Large intestine (tissue), 12 donors: ENCODE measurements at places on chromosomes 2 and 18. TPM values are rescaled to one million over a fixed set of nuclear protein-coding genes. Genes with fewer than 3 reads are reported as not detected.
A peak's percentile ranks its signal among the peaks of the same experiment; 100 is the strongest.

The CSRNP3 gene
- 4.4 TPM for polyA plus RNA-seq

DNA sequence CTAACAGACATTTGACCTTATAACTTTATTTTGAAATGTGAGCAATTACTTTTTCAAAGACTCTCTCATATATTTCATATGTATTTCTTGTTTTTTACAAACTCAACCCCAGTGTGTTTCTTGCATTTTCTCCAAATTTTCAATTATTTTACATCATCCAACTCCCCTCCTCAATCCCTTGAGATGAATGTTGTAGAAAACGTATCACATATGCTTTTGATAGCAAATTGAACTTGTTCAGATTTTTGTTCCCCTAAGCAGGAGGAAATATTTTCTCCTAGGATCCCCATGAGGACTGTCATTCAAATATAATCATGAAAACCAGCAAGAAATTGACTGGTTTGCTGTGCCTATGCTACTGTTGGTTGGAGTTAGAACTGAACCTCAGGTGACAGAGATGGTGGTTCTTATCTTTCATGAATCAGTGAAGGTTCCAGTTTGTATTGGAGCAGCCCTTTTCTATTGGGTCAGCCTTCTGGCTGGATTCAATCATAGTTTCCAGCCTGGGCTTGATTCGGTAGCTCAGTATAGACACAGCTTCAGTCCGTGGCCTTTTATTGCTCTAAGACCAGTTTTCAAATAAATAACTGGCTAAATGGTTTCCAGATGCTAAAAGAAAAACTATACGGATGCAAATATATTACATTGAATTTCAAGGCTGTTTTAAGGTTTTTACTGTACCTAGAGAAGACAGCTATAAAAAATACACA is 591.0 kb downstream of the EPHA4 start:
- no peak overlapping the region for H3K27ac ChIP-seq
- H3K36me3 ChIP-seq: no peaks in the 10 kb centered on the region
- no peak overlapping the region for H3K4me3 ChIP-seq
- H3K4me1 ChIP-seq: no peaks in the 10 kb centered on the region

The AQP12A gene
- polyA plus RNA-seq: 5.0 TPM

The GYPC gene
- polyA plus RNA-seq: 26.7 TPM

The MRPL33 gene
- polyA plus RNA-seq: 126 TPM

GRCh38 chr18:34773961-34774766 is 64.1 kb downstream of the DTNA start:
- H3K27ac ChIP-seq: no peak overlapping the region
- no peak overlapping the region for H3K4me3 ChIP-seq
- H3K36me3 ChIP-seq: no peaks in the 10 kb centered on the region

GRCh38 chr2:14524803-14525080 is 107.8 kb upstream of the LRATD1 start:
- no peaks in the 10 kb centered on the region for H3K36me3 ChIP-seq
- H3K27ac ChIP-seq: no peak overlapping the region
- H3K4me1 ChIP-seq: no peaks in the 10 kb centered on the region

GRCh38 chr18:78605255-78605654 is 374.4 kb upstream of the SALL3 start:
- no peak for DNase-seq
- no peaks in the 10 kb centered on the region for H3K36me3 ChIP-seq
- no peak overlapping the region for H3K4me3 ChIP-seq
- H3K27me3 ChIP-seq: no peaks in the 10 kb centered on the region
- H3K27ac ChIP-seq: no peak overlapping the region
- H3K4me1 ChIP-seq: no peaks in the 10 kb centered on the region

GRCh38 chr18:70627182-70627802 is 338.4 kb downstream of the SOCS6 start:
- no peaks in the 10 kb centered on the region for H3K36me3 ChIP-seq
- no peak for DNase-seq
- no peak overlapping the region for H3K27ac ChIP-seq
- no peaks in the 10 kb centered on the region for H3K4me1 ChIP-seq
- no peaks in the 10 kb centered on the region for H3K27me3 ChIP-seq
- H3K4me3 ChIP-seq: no peak overlapping the region

- no peak overlapping the region for H3K4me3 ChIP-seq
- no peaks in the 10 kb centered on the region for H3K4me1 ChIP-seq
- peaks cover 13% of the 10 kb centered on the region for H3K36me3 ChIP-seq
- DNase-seq: no peak
- no peak overlapping the region for H3K27ac ChIP-seq
These were observed 273.2 kb upstream of the CCDC68 start for GRCh38 chr18:55232506-55232905.

DNA sequence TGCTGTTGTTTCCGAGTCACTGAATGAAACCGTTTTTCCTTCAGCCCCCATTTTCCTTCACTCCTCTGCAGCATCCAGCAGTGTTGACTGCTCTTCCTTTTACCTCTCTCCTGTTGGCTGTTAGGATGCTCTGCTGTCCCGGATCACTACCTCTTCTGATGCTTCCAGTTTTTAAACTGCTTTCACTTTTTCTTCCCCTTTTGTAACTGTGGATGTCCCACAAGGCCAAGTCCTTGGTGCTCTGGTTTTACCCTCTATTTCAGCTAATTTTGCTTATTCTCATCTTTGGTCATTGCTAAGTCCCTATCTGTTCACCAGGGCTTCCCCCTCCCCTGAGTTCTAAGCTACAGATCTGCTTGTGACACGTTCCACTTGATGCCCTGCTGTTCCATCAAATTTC is 39.4 kb upstream of the MAP4K3 start:
- DNase-seq: no peak
- H3K27me3 ChIP-seq: no peaks in the 10 kb centered on the region
- H3K27ac ChIP-seq: no peak overlapping the region
- peaks cover 18% of the 10 kb centered on the region for H3K36me3 ChIP-seq
- H3K4me1 ChIP-seq: no peaks in the 10 kb centered on the region

DNA sequence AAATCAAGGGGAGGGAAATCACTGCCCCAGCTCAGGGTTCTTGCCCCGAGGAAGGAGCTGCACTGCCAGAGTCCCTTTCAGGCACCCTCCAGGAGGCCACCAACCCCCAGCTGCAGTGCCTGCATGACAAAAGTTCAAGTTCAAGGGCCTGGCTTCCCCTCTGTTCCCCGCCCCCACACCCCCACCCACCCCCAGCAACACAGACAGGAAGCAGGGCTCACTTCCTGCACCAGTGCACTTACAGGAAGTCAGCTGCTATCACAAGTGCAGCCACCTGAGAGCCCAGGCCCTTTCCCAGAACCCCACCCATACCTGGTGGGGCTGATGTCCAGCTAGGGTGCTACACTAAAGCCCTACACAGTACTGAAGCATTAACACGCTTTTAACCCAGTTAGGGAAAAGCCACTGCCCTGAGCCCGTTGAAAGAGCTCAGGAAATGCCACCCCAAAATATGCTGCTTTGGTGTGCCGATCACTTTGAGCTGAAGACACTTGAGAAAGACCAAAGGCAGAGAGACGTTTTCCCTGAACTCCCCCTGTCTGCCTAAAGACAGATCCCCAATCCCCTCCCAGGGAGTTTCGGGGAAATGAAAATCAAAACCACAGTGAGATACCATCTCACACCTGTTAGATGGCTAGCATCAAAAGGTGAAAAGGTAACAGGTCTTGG is 109.9 kb upstream of the CAB39 start:
- no peaks in the 10 kb centered on the region for H3K4me1 ChIP-seq
- H3K36me3 ChIP-seq: no peaks in the 10 kb centered on the region
- H3K27ac ChIP-seq: no peak overlapping the region

DNA sequence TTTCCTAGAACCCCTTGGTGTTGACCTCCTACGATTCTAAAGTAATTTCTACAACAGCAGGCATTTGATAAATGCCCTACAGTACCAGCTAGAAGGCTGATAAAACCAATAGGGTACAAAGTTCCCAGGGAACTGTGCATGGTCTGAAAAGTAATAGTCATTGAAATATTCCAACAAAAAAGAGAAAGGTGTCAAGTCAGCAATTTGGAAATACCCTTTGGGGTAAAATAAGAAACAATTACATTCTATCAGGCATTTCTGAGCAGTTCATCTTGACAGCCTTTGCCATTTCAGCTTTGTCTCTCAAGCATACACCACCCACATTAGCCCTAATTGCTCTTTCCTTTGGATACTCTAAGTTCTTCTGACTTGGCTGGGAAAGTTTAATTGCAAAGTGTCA is 542.9 kb upstream of the DDX18 start:
- H3K27ac ChIP-seq: no peak overlapping the region
- DNase-seq: peak; percentile 3
- H3K4me3 ChIP-seq: no peak overlapping the region
- no peaks in the 10 kb centered on the region for H3K27me3 ChIP-seq
- H3K36me3 ChIP-seq: no peaks in the 10 kb centered on the region

The HADHB gene
- polyA plus RNA-seq: 115 TPM

DNA sequence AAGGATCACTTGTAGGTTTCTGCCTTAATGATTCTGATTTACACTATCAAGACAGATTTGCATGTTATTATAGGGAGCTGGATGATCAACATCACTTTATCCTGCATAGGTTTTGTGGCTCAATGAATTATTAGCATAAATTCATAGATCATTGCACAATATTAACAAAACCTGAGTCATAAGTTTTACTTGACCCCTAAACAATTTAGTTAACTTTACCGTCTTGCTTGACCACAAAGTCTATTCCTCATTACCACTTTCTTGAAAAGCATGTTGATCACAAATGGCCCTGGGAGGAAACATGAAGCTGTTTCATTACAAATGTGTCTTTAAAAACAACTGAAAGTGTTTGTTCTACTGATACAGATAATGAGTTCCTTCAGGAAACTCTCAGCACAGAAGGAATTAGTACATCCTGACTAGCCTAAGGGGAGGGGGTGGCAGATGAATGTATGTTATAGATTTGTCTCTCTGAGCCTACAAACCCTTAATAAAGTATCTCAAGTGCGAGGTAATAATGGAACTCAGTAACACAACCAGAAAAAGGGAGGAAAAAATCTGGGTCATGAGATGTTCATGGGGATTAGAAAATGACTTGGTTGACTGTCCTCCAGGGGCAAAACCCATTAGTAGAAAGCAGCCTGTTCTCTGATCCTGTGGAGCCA is 303.4 kb downstream of the PIK3C3 start:
- no peak overlapping the region for H3K4me3 ChIP-seq
- no peak for DNase-seq
- no peaks in the 10 kb centered on the region for H3K4me1 ChIP-seq
- no peaks in the 10 kb centered on the region for H3K36me3 ChIP-seq
- H3K27me3 ChIP-seq: no peaks in the 10 kb centered on the region

- no peaks in the 10 kb centered on the region for H3K4me1 ChIP-seq
- H3K27me3 ChIP-seq: peaks cover 3% of the 10 kb centered on the region
- H3K27ac ChIP-seq: no peak overlapping the region
- H3K36me3 ChIP-seq: no peaks in the 10 kb centered on the region
- DNase-seq: no peak
These were observed 79.4 kb downstream of the SLC4A3 start for GRCh38 chr2:219706823-219707281.

DNA sequence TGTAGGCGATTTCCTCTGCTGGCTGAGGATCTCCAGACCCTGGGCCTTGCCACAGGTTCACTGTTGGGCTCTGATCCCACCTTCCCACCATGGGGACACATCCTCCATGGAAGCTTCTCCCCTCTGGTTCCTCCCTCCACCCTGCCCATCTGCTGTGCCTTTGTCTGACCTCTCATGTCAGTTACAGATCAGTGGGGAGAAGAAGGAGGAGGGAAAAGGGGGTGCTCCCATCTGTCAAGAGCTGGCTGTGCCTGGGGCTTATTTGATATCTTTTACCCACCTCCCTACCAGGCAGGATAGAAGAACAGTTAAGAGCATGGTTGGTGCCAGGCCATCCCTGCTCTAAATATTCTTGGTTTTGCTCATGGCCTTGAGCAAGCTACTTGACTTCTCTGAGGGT is 12.3 kb upstream of the DNAJB2 start:
- DNase-seq: no peak
- H3K27me3 ChIP-seq: no peaks in the 10 kb centered on the region
- H3K36me3 ChIP-seq: no peaks in the 10 kb centered on the region
- no peak overlapping the region for H3K4me3 ChIP-seq

DNA sequence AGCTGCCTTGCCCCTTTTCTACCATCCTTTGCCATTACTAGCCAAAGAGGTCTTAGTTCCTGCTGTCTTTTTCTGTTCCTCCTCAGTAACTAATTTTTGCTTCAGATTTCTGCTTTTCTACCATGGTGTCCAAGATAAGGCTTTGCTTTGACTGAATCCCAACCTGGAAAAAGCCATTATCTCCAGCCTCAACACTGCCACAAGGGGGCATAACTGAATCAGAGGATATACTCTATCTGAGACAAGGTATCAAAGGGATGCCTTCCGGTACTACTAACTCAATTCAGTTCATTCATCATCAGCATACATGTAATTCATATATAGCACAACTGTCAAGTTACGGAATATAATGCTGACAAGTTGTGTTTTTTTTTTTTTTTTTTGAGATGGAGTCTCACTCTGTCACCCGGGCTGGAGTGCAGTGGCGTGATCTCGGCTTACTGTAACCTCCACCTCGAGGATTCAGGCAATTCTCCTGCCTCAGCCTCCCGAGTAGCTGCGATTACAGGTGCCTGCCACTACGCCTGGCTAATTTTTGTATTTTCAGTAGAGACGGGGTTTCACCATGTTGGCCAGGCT is 11.4 kb downstream of the OSGEPL1 start:
- H3K27ac ChIP-seq: no peak overlapping the region
- H3K4me3 ChIP-seq: no peak overlapping the region
- H3K36me3 ChIP-seq: peaks cover 23% of the 10 kb centered on the region

The CDH7 gene
- polyA plus RNA-seq: 0.22 TPM

DNA sequence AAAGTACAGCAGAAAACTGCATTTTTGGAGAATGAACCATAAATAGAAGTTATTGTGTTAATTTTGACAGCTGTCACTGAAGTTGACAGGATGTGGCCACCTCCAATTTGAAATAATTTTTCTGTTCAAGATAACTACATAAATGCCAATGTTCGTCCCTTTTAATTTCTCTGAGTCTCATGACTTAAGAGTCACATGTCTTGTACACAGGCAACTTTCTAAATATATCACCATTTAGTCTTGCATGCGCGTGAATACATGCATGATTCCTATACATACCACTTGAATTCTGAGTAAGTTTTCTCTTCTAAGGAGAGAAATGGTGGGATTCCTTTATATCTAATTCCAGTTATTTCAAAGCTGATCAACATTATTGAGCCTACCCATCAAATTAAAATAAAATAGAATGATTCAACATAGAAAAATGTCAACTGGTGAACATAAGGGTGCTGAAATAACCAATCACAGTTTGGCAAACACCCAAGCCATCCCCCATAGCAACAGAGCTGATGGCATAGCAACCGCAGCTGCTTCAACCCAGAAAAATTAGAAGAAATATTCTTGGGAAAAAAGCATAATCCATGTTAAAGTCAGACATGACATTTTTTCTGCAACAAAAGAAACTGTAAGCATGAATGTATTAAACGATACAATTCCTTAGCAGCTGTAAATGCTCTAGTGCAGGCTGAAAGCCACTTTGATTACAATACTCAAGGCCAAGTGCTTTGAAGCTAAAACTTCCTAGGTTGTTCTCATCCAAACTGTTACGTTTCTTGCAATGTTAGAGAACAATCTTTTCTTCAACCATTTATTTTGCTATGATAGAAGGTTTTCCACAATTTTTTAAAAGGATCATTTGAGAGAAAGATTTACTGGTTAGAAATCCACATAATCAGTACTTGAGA is 282.7 kb downstream of the DLGAP1 start:
- H3K27ac ChIP-seq: no peak overlapping the region
- no peak overlapping the region for H3K4me3 ChIP-seq
- H3K4me1 ChIP-seq: no peaks in the 10 kb centered on the region

The NYAP2 gene
- 0.40 TPM for polyA plus RNA-seq
